ENCODE measurements at places on chromosomes 12 and 14. TPM values are rescaled to one million over a fixed set of nuclear protein-coding genes. Genes with fewer than 3 reads are reported as not detected.

GRCh38 chr14:60094306-60094897 lies 2.7 kb downstream of the PCNX4 start:
- DNase-seq = no peak

GRCh38 chr12:127745469-127746212 lies 521.3 kb upstream of the TMEM132C start:
- DNase-seq = no peak

GRCh38 chr12:50102131-50102531 lies 1.7 kb upstream of the GPD1 start:
- no peak for DNase-seq

DNA sequence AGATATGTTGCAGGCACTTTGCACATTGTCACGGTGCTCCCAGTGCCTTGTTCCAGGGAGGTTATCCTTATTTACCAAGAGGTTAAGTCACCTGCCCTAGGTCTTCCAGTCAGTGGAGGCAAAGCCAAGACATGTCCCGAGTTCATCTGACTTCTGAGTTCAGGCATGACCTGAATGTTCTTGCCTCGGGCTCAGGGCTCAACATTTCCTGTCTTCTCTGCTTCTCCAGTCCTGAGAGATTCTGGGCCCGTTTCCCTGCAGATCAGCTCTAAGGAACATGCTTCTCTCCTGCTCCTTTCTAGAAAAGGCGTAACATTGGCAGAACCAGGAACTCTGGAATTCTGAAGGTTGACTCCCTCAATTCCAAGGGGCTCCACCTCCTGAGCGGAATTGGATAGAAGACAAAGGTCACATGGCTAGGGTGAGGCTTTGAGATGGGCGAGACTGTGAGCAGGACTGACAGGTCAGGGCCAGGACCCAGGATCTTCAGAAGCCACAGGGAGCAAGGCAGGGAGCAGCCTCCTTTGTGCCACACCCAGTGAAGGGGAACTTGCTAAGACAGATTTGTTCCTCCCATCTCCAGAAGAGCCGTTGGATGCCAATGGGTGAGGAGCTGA lies 19.9 kb downstream of the BDKRB2 start:
- DNase-seq = no peak

The IFT43 gene
- 23.4 TPM for polyA plus RNA-seq

The FAM90A1 gene
- 1.8 TPM for polyA plus RNA-seq

The GPRC5A gene
- polyA plus RNA-seq = 1.9 TPM

The EMP1 gene
- 117 TPM for polyA plus RNA-seq

- peak; percentile 4 for DNase-seq
These were observed 261.4 kb downstream of the DIO2 start for GRCh38 chr14:79949906-79950305.

DNA sequence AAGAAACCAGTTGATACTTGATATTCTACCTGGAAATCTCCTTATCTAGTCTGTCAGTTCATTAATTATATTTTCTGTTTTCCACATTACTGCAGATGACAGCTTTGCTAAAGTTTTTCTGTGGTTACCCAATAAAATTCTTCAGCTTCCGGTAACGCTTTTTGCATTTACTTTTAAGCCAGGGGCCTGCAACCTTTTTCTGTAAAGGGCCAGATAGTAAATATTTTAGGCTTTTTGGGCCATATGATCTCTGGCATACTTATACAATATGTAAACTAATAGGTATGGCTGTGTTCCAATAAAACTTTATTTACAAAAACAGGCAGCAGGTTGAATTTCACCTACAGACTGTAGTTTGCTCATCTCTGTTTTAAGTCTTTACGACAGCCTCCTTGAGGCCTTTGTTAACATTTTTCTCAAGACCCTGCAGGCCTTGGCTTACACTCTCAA lies 48.3 kb downstream of the SPATS2 start:
- DNase-seq = no peak

The REM2 gene
- 0.24 TPM for polyA plus RNA-seq

DNA sequence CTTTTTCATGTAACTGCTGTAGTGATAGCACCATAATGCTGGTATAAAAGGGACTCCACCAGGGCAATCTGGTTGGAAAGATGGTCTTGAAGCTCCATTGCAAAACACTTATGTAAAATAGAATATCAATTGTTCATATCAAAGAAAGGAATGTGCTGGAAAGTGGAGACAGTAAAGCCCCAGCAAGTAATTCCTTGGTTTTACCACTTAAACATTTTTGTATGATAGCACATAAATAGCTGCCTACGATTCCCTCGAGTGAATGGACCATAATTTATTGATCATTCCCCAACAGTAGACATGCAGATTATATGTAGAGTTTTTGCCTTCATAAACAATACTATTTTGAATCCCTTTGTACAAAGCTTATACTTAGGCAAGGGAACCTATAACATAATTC lies 275.4 kb downstream of the PAWR start:
- no peak for DNase-seq

DNA sequence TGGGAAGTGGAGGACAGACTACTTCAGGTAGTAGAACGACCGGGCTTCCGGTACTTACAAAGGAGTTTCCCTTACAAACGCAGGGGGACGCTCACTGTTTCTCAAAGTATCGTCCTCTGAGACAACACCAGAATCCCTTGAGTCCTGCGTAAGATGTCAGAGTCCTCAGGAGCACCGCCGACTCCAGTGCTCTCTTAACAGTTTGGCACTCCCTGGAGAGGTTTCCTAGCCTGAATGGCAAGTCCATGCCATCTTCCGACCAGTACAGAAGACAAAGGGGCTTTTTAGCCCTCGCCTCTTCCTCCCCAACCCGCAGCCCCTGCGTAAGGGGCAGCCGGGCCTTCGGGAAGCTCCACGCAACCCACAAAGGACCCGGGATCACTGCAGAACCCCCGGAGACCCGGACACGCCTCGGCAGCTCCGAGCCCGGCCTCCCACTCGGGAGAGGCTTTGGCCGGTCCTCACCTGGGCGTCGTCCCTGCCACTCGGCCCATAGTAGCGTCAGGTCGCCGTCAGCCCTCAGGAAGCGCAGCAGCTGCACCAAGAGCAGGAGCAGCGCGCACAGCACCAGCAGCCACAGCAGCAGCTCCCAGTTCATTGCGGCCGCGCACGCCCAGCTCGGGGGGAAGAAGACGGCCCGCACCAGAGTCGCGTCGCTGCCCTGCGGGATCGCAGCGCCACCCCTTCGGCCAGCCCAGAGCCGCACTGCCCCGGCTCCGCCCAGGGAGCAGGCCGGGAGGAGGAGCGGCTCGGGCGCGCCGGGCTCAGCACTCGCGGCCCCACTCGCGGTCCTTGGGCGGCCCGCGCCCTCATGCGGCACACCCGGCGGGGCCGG lies at the start of gene DHRS7:
TSS of gene DHRS7 (minus strand) at position 687 of the 835 bp plus-strand sequence. CDS start at position 598, 89 bp downstream.
- no peak for DNase-seq

DNA sequence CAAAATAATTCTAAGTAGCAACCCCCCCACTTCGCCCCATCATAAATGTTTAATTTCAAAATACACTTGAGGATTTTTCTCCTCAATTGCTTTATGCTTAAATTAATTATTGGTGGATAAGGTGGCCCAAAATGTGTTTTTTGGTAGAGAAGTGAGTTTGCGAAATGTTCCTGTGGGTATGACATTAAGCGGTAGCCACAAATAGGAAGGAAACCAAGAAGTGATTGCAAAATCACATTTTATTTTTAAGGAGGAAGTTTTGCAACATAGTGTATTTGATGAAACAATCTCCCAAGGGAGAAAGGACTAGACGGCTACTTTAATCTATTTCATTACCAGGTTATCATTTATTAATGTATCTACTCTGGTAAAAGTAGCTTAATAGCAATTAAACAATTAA lies 25.5 kb downstream of the SLC25A3 start:
- DNase-seq = no peak

The IFI27 gene
- polyA plus RNA-seq = 2.4 TPM

GRCh38 chr12:121181181-121181580 lies 28.7 kb upstream of the P2RX4 start:
- DNase-seq = no peak

DNA sequence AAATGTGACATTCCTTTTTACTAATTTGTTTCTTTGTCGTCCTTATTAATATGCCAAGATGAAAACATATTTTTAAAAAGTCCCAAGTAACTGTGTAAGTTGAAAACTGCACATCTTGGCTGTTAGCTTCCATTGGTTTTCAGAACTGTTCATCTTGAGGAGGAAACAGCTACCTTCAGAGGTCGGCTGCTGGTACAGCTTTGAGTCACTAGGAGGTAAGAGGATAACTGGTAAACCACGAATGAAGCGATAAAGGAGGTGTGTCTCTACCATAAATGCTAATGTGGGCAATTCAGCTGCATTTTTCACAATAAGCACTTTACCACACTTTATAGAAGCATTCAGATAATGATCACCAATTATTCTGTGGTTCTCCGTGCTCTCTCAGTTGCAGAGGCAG lies 137.5 kb upstream of the KRAS start:
- DNase-seq = no peak

DNA sequence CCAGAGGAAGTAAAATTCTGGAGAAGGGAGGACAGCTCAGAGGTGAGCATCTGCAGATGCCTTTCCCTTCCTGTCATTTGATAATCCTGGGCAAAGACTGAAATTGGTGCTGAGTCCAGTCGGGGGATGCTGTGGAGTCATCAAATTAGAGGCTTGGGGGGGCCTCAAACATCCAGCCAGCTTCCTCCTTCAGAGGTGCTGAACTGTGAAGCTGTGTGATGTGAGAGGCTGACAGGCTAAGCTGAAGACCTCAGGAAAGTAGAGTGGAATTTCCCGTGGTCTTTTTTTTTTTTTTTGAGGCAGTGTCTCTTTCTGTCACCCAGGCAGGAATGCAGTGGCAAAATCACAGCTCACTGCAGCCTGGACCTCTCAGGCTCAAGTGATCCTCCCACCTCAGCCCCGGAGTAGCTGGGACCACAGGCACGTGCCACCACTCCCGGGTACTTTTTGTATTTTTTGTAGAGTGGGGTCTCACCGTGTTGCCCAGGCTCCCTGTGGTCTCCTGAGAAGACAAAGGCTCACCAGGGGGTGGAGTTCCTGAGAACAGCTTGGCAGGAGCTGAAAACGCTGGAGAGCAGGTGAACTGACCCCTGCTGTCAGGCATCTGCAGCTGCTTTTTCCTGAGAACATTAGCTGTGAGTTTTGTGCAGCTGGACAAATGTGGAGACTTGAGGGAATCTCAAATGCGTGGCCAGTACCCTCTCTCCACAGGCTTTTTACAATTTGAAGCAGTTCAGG lies 6.1 kb upstream of the TCL1B start:
- no peak for DNase-seq

GRCh38 chr12:53340398-53340797 lies 4.2 kb upstream of the SP7 start:
- DNase-seq = no peak

- no peak for DNase-seq
These were observed 124.2 kb downstream of the PHETA1 start for GRCh38 chr12:111244673-111245072.

GRCh38 chr14:92495027-92495426 lies 18.6 kb upstream of the RIN3 start:
- DNase-seq = no peak

GRCh38 chr14:53955671-53956426 lies 776 bp downstream of the BMP4 start:
- no peak for DNase-seq

The TMX1 gene
- 27.5 TPM for polyA plus RNA-seq

The DAO gene
- polyA plus RNA-seq = not detected

- DNase-seq = no peak
These were observed 163.6 kb downstream of the TTC7B start for GRCh38 chr14:90652626-90653025.

The RHEBL1 gene
- polyA plus RNA-seq = 1.6 TPM

DNA sequence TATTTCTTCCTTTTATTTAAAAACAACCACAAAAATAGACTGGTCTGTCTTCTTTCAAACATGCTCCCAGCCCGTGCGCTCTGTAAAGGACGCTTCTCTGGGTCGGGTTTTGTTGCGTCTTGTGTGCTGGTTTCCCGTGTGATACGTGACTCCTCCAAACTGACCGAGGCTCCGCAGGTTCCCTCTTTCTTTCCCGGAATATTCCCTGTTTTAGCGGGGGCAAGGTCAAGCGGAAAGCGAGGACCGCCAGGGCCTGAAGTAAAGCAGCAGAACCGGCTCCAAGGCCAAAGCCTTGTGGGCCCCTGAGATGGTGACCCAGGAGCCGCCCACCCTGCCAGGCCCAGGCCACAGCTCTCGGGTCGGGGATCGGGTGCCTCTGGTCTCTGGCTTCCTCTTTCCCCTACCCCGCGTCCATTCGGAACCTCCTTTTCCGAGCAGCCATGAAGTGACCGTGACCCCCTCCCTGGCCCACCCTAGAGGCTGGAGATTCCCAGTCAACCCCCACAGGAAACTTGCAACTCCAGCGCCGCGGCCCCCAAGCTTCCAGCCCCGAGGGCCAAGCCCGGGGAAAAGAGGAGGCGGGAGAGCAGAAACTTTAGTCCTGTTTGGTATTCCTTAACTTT lies 885 bp upstream of the HOXC10 start:
- DNase-seq = no peak

The TGM1 gene
- polyA plus RNA-seq = 0.86 TPM

DNA sequence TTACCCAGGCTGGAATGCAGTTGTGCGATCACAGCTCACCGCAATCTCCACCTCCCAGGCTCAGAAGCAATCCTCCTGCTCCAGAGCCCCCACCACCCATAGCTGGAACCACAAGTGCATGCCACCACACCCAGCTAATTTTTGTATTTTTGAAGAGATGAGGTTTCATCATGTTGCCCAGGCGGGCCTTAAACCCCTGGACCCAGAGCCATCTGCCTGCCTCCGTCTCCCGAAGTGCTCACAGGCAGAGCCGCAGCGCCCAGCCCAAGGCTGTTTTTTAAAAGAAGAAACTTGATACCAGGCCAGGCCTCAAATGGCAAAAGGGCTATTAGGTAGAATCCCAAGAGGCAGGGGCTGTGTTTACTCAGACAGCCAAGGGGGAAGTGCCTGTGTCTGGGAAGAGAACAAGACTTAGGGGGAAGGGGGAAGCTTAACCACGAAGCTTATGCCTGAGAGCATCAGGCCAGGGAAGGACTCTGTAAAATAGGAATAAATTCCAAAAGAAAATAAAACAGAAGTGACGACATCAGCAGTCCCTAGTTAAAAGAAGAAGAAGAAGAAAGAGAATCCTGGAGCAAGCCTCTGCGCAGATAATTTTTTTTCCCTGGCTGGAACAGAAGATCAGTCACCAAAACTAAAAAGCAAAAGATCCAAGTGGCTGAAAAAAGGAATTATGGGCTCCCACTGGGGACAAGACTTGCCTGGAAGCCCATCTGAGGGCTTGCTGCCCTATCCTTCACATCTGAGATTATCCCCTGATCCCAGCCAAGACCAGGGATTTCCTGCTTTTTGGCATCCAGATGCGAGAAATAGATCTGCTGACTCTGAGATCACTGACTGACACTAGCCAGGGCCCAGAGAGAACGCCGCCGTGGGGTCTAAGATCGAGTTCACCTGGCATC lies 170.5 kb downstream of the NDUFA12 start:
- DNase-seq = peak; percentile 16

- DNase-seq = no peak
These were observed 957.1 kb downstream of the DIO2 start for GRCh38 chr14:79254069-79254775.

Data from forelimb muscle (tissue), 1 donor.